ENCODE measurements at places on chromosomes 5 and 9. TPM values are rescaled to one million over a fixed set of nuclear protein-coding genes. Genes with fewer than 3 reads are reported as not detected.

GRCh38 chr5:52870448-52870847 lies 82.7 kb downstream of the ITGA1 start:
- H3K27ac ChIP-seq: no peak overlapping the region
- no peak overlapping the region for H3K4me3 ChIP-seq
- peaks cover 5% of the 10 kb centered on the region for H3K4me1 ChIP-seq
- no peaks in the 10 kb centered on the region for H3K36me3 ChIP-seq
- no peak for DNase-seq

DNA sequence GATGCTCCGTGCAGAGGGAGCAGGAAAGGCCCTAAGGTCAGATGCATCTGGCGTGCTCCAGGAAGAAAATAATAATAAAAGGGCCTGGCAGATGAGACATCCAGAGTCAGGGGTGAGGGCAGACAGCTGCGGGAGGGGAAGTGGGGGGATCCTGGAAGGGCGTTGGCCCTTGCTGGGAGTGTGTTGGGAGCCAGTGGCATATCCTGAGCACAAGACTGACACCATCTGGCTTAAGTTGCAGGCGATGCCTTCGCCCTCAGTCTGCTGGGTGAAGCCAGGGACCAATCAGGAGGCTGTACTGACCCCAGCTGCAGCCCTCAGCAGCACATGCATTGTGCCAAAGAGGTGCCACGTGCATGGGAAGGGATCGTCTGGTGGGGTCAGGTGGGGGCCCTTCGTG lies 3.8 kb downstream of the OR2V2 start:
- peaks cover 40% of the 10 kb centered on the region for H3K27me3 ChIP-seq
- no peak overlapping the region for H3K4me3 ChIP-seq
- no peak for DNase-seq

DNA sequence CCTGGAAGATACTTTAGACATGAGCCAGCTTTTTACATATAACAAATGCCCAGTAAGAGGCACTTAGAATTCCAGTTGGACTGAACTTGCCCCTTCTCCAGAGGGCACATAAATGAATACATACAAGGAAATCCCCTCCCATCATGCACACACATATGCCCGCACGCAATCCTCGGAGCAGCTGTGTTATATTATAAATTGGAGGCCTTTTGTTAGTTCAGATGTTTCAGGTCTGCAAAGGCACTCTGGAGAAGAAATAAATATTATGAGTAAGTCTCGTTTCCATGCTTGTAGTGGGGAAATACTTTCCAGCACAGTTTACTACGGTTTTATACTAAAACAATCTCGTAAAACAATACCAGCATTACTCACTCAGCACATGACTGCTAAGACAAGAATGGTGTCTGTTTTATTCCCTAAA lies 17.6 kb upstream of the MUSK start:
- H3K27ac ChIP-seq: peak overlapping the region; percentile 81
- H3K36me3 ChIP-seq: no peaks in the 10 kb centered on the region
- no peak overlapping the region for H3K4me3 ChIP-seq
- peaks cover 3% of the 10 kb centered on the region for H3K4me1 ChIP-seq
- DNase-seq: no peak

- DNase-seq: no peak
- no peak overlapping the region for H3K4me3 ChIP-seq
- peaks cover 4% of the 10 kb centered on the region for H3K4me1 ChIP-seq
- no peak overlapping the region for H3K27ac ChIP-seq
- H3K36me3 ChIP-seq: peaks cover 2% of the 10 kb centered on the region
- no peaks in the 10 kb centered on the region for H3K27me3 ChIP-seq
These were observed 75.4 kb downstream of the SLF1 start for GRCh38 chr5:94693845-94694370.

GRCh38 chr9:136044207-136044970 lies 50.7 kb downstream of the NACC2 start:
- no peak overlapping the region for H3K27ac ChIP-seq
- DNase-seq: peak; percentile 76
- H3K4me3 ChIP-seq: no peak overlapping the region
- peaks cover 10% of the 10 kb centered on the region for H3K4me1 ChIP-seq
- no peaks in the 10 kb centered on the region for H3K27me3 ChIP-seq

DNA sequence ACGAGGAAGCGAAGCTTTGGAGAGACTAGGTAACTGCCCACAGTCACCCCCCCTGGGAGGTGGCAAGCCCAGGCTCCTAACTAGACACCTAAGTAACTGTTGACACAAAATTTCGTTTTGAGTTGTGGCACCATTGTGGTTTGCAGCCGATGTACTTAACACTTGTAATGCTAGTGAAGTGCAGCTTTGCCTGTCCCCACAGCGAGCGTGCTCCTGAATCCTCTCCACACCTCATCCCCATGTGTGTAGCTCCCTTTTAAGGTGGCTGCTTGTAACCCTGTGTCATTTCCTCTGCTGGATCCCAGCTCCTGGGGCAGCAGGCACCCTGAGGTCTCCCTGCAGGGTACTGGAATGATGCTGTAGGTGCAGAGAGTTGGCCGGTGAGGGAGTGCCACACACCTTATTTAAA lies 114.9 kb downstream of the TRIO start:
- H3K36me3 ChIP-seq: no peaks in the 10 kb centered on the region
- no peak for DNase-seq
- no peak overlapping the region for H3K4me3 ChIP-seq
- H3K4me1 ChIP-seq: peaks cover 25% of the 10 kb centered on the region

DNA sequence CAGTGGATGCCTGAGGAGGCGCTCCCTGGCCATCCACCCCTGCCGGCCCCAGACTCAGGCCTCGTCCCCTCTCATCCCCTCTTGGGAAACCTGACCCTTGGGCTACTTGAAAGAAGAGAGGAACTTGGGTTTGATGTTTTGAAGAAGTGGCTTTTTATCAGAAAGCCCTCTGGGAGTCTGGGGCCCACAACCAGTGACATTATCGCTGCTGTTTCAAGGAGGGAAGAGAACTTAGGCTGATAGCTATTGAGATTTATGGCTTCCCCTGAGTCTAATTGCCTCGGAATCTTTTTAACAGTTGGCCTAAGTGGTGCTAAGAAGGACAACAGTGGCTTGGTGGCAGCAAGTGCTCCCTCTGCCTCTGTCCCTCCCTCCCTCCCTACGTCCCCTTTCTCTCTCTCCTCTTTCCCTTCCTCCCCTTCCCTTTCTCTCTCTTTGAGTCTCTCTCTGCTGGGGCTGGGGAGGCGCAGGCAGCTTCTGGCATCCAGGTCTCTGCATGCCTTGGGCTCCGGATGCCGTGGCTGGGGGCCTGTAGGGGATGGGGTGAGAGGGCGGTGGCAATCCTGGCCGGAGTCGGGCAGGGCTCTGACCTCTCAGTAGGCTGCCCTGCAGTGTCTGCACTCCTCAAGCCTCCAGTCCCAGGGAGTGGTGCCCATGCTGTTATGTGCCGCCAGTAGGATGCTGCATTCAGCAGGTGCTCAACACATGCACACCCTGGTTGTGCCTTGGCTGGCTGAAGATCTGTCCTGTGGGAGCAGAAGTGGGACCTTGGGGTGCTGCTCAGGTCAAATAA lies 49.6 kb upstream of the RXRA start:
- no peak overlapping the region for H3K27ac ChIP-seq
- DNase-seq: no peak
- H3K4me1 ChIP-seq: peaks cover 7% of the 10 kb centered on the region
- peaks cover 12% of the 10 kb centered on the region for H3K27me3 ChIP-seq
- H3K36me3 ChIP-seq: no peaks in the 10 kb centered on the region

DNA sequence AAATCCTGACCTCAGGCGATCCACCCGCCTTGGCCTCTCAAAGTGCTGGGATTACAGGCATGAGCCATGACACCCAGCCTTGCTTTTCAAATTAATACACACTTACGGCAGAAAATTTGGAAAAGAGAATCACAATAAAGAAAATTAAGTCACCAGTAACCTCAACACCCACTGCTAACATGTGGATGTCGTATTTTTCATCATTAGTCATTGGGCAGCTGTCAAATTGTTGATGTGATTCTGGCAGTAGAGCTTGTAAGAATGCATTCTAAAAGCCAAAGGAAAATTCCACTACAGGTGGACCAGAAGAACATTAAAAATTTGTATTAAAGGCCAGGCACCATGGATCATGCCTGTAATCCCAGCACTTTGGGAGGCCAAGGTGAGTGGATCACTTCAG lies 237.3 kb upstream of the TUT7 start:
- no peak overlapping the region for H3K4me3 ChIP-seq
- DNase-seq: no peak
- H3K27me3 ChIP-seq: no peaks in the 10 kb centered on the region
- H3K27ac ChIP-seq: no peak overlapping the region

DNA sequence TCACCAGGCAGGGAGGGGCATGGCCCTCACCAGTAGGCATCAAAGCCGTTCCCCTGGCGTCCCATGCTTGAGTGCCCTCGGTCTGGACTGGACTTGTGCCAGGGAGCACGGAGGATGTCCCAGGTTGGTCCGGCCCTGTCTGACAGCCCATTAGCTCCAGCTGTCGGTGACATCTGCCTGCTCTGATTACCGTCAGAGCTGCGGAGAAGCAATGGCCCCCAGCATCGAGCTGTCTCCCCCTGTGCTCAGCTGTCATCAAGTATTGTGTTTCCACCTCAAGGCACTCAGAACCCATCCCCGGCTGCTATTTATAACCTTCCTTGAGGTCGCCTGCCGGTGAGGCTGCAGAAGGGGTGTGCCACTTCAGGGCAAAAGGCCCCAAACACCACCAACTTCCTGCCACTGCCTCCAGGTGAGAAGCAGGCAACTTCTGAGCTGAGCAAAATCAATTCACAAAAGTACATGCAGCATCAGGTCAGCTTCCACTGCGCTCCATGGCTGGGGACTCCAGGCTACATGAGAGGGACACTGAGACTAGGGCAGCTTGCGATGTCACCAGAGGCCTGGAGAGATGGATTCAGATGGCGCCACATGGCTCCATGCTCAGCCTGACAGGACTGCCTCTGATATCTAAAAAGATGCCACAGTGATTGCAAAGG lies 142.7 kb downstream of the C5orf15 start:
- no peaks in the 10 kb centered on the region for H3K27me3 ChIP-seq
- no peak overlapping the region for H3K4me3 ChIP-seq
- H3K36me3 ChIP-seq: no peaks in the 10 kb centered on the region
- H3K4me1 ChIP-seq: peaks cover 9% of the 10 kb centered on the region

GRCh38 chr5:8628521-8628920 lies 759.6 kb downstream of the MTRR start:
- H3K27ac ChIP-seq: no peak overlapping the region
- no peak overlapping the region for H3K4me3 ChIP-seq
- H3K27me3 ChIP-seq: no peaks in the 10 kb centered on the region
- no peaks in the 10 kb centered on the region for H3K4me1 ChIP-seq

GRCh38 chr5:67215519-67216471 lies 19.2 kb upstream of the CD180 start:
- H3K4me1 ChIP-seq: peaks cover 16% of the 10 kb centered on the region
- no peaks in the 10 kb centered on the region for H3K27me3 ChIP-seq
- H3K4me3 ChIP-seq: peak overlapping the region; percentile 20
- no peaks in the 10 kb centered on the region for H3K36me3 ChIP-seq
- H3K27ac ChIP-seq: peak overlapping the region; percentile 60

- no peaks in the 10 kb centered on the region for H3K4me1 ChIP-seq
- no peaks in the 10 kb centered on the region for H3K27me3 ChIP-seq
- no peak for DNase-seq
- no peak overlapping the region for H3K4me3 ChIP-seq
These were observed 36.9 kb upstream of the SELENOP start for GRCh38 chr5:42848545-42848944.

DNA sequence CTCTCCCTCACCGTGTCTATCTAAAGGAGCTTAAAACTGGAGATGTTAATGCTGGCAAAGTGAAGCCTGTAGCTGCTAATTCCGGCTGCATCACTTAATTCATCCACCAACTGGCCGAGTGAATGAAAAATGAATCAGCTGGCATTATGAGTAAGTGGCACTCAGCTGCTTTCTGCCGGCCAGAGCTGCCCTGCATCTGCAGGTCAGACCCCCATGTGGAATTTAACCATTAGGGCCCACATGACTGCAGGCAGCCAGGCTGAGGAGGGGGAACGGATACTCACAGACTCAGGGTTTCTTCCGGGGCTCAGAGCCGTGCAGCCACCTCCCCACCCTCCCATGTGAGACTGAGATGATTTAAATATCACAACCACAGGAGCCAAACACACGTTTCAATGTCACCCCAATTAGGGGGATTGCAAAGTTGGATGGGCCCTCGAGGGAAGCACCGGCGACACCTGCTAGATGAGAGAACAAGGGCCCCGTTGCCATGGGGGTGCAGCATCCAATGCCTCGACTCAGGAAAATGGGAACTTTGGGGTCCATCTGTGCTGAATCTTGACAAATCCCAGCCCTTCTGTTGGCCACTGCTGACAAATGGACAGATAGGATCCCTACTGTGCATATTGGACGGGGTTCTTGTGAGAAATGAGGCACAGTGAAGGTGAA lies 115.6 kb upstream of the ALDH1B1 start:
- H3K27me3 ChIP-seq: no peaks in the 10 kb centered on the region
- no peak overlapping the region for H3K27ac ChIP-seq
- peak; percentile 29 for DNase-seq
- no peaks in the 10 kb centered on the region for H3K36me3 ChIP-seq

DNA sequence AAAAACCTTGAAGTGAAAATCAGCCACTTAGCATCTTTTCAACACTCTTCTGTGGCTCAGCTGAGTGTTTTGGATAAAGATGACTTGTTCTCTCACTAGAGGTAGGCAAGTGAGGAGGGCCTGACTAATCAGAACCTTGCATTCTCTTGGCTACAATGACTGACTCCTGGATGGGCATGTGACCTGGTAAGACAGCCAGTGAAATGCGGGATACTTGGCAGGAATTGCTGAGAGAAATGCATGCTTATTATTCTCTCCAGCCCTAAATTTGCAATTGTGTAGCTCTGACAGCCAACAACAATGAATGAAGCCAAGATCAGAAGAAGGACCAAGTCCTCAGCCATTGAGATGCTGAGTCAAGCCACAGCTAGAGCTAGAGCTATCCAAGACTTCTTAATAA lies 490.5 kb upstream of the ZNF608 start:
- H3K27ac ChIP-seq: no peak overlapping the region
- H3K27me3 ChIP-seq: no peaks in the 10 kb centered on the region
- no peak for DNase-seq
- H3K4me3 ChIP-seq: no peak overlapping the region

- peaks cover 10% of the 10 kb centered on the region for H3K4me1 ChIP-seq
- no peak overlapping the region for H3K27ac ChIP-seq
- H3K27me3 ChIP-seq: peaks cover 27% of the 10 kb centered on the region
- H3K36me3 ChIP-seq: no peaks in the 10 kb centered on the region
- DNase-seq: no peak
- no peak overlapping the region for H3K4me3 ChIP-seq
These were observed 2.3 kb downstream of the CDKN2B-AS1 start for GRCh38 chr9:21996858-21997257.

DNA sequence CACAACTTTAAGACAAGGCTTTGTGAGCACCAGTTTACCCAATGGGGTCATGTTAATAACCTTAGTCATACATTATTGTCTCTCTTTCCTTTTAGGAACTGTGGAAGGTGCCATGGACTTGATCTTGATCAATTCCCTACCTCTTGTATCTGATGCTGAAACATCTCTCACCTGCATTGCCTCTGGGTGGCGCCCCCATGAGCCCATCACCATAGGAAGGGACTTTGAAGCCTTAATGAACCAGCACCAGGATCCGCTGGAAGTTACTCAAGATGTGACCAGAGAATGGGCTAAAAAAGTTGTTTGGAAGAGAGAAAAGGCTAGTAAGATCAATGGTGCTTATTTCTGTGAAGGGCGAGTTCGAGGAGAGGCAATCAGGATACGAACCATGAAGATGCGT lies 48.7 kb downstream of the TEK start:
- no peaks in the 10 kb centered on the region for H3K4me1 ChIP-seq
- no peak for DNase-seq
- no peak overlapping the region for H3K4me3 ChIP-seq
- H3K27me3 ChIP-seq: no peaks in the 10 kb centered on the region
- H3K36me3 ChIP-seq: no peaks in the 10 kb centered on the region

Gene FBLL1
- total RNA-seq: 0.42 TPM

Gene BRINP1
- not detected for total RNA-seq

Gene SLC6A18
- total RNA-seq: not detected

Gene RFK
- 14.4 TPM for total RNA-seq

Gene RANBP3L
- 1.4 TPM for total RNA-seq

Gene PCDHB3
- 1.9 TPM for total RNA-seq
